ENCODE measurements at places on chromosomes 5 and 9.

DNA sequence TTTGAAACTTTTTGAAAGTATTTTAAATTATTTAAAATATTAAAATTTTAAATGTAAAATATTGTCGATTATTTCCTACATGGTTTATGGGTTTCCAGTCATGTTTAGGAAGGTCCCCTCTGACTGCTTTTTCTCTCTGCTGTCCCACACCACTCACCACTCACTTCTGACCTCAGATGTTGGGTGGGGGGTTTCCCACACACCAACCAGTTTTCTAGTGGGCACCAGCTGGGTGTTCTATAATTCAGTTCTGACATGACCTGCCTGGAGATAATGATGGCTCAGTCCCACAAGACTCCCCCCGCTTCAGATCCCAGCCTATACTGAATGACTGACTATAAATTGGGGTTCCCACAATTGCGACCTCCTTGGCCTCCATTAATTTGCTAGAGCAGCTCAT is 310.4 kb downstream of the GADD45G start:
- no peak for DNase-seq

DNA sequence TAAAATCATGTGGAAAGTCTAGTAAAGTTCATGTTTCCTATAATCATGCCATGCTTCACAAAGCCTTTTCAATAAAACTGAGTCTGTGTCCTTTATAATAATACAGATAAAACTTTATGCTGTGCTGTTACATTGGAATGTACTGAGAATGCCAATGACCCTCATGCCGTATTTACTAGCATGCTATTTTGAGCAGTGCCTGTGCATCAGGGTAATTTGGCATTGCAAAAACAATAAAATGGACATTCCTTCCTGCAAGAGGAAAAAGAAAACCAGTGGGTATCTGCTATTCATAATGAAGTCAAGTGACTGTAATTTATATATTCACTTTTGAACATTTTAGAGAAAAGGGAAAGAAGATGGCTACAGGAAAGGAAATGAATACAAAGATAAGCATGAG is 159.0 kb downstream of the PBX3 start:
- DNase-seq, result peak; percentile 27

DNA sequence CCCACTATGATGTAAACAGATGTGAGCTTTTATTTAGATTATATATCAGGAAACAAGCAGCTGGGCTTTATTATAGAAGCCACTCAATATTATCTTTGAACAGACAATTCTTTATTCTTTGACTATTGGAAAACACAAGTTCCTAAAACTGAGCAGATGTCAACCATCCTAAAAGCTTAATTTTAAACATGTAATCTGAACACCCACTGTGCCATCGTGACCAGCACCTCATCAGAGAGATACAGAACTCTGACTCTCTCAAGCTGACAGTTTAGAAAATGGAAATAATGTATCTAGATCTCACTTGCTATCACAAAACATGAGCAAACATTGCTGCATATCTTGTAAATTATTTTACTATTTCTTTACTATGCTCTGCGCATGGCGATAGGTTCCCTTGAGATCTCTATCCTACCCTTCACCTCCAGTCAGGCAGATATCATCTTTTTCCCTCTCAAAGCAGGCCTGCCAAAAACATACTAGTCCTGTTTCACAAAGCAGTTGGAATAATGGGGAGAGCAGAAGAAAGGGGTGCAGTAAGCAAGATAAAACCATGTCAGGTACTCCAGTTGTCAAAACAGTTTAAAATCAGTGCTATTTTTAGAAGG is 151.0 kb downstream of the KIAA0825 start:
- no peak for DNase-seq

DNA sequence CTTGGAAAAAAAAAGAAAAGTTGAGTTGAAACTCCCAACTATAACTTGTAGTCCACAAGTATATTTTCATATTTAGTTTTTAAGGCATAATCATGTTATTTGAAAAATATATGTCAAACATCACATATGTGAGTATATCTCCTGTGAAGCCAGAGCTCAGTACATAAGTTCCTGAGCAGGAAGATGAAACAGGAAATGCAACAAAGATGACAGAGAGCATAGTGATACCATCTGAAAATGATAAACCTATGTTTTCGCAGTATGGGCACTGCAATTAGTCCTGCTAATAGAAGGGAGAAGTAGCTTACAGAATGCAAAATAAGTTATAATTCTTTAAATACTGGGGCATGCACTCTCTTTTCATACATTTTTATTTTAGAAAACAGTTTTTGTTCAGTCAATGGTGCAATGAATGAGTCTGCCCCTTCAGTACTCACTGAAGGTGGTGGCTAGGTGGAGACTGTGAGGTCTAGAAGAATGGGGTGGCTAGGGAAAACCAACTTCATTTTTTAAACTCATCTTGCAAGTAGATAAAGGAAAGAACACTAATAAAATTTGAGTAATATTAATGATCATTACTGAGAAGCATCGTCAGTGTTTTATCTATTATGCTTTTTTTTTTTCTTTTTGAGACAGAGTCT is 54.1 kb upstream of the FYB1 start:
- DNase-seq, result no peak

GRCh38 chr9:76651119-76651705 is 113.0 kb upstream of the PCA3 start:
- DNase-seq, result peak; percentile 44

DNA sequence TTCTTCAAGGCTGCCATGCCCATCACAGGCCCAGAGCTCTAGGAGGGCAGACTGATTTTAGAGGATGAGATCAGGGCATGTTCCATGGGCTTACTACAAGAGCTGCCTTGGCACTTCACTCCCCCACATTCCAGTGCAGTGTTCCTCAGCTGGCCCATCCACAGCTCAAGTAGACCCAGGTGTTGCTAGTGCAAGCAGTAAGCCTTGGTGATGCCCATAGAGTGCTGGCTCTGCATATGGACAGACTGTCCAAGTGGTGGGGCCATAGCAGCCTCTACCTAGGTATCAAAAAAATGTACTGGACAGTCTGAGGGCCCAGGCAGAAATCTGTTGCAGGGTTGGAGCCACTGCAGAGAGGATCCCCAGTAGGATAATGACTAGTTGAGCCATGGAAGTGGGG is 366.6 kb downstream of the FGF10 start:
- DNase-seq, result no peak

GRCh38 chr5:153490118-153491037 is at the start of gene GRIA1:
GRIA1 (plus strand) TSS chr5:153490670.
- no peak for DNase-seq

GRCh38 chr5:151758141-151758429 is 346 bp downstream of the ATOX1 start:
- no peak for DNase-seq

DNA sequence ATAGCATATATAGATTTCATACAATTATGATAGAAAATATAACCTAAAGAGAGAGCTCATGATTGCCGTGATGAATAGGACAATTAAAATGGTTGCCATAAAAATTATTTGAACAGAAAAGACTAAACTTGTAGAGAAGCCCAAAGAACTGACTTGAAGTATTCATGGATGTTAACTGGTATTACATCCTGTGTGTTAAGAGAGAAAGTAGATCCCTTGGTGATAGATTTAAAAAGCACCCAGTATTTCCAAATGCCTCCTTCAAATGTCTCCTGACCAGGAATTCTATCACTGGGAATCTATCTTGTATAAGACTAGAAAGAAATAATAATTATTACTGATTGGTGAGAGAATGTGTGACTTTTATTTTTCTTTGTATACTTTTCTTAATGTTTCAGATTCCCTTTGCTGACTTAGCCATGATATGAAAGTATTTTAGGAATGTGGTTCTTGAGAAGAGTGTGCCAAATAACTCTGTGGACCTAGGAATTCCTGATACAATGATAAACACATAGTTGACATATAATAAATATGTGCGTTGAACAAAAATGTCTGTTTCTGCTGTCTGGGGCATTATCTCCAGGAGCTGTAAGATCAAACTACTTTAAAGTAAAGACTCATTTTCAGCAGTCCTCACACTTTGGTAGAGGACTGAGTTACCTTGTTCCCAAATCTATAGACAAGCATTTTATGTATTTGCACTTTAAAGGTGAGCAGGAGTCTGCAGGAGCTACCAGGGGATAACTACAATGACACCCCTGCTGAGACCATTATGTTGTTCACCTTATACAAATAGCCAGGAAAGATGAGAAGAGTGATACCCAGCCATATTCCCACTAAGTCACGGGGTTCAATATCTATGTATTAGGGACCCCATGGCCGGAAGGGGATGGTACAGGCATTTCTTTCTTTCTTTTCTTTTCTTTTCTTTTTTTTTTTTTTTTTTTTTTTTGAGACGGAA is 211.1 kb upstream of the TLE4 start:
- DNase-seq, result no peak

DNA sequence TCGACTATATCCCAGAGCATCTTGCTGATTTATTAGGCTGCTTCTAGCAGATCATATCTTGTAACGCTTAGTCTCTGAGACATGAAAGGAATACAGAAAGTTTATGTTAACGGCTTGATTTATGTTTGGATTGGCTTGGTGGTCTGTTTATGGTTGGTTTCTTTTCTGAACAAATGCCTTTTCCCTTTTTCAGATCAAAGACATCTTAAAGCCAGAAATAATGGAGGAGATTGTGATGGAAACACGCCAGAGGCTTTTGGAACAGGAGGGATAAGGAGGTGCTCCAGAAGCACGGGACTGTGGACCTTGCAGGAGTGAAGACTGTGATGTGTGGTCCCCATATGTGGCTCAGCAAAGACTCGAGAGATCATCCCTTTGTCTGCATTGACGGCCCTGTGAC is 9.9 kb downstream of the EXOSC2 start:
- no peak for DNase-seq

- no peak for DNase-seq
Observed at GRCh38 chr5:420632-421286, 22.2 kb upstream of the EXOC3 start.

DNA sequence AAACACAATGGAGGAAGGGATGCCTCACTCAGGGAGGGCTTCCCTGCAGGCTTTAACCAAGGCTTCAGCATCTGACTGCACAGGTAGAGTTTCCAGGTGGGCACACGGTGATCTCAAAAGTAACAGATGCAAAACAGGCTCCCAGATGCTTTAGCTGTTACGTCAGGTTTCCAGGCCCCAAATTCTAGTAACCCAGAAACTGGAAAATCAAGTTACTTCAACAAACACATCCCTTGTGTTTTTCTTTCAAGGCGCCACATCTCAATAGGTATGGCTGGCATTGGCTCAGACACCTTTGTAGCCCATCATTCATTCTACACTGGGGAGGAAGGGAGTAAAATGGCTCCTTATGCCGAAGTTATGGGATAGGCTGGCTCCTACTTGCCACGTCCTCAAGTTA is 27.4 kb downstream of the NRG2 start:
- DNase-seq, result no peak

DNA sequence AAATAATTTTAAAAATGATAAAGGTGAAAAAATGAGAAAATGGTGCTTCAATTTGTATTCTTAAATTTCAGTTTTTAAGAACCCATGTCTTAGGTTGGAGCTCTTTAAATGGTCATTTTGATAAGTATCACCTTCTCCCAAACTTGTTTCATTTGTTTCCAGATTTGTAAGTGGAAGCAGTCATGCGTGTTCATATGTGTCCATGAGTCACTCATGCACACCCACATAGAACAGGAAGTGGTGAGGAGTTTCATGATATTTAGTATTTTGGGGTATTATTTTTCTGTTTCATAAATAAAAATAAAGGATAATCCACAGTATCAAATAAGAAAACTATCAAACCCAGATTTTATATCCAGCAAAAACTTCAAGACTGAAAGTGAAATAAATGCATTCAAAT is 570.4 kb upstream of the ST8SIA4 start:
- DNase-seq, result no peak

GRCh38 chr9:108850293-108850897 is 5.4 kb downstream of the ACTL7B start:
- peak; percentile 58 for DNase-seq

DNA sequence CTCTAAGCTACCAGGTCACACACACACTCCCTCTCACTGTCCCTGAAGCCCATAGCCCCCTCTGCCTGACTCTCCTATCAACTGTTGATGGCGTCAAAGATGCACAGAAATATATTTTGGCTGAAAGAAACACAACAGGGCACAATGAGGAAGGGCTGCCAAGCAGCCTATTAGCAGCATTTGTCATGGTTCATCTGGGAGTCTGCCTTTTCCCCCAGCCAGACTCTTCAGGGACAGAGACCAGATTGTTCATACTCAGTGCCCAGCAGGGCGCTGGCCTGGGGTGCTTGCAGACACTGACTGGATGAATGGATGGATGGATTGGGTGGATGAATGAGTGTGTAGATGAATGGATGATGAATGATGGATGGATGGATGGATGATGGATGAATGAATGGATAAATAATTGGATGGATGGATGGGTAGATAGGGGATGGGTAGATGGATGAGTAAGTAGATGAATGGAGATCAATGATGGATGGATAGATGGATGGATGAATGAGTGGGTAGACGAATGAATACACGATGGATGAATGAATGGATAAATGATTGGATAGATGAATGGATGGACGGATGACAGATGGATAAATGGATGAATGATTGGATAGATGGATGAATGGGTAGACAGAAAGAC is 90.5 kb downstream of the ADAMTS2 start:
- DNase-seq, result no peak

DNA sequence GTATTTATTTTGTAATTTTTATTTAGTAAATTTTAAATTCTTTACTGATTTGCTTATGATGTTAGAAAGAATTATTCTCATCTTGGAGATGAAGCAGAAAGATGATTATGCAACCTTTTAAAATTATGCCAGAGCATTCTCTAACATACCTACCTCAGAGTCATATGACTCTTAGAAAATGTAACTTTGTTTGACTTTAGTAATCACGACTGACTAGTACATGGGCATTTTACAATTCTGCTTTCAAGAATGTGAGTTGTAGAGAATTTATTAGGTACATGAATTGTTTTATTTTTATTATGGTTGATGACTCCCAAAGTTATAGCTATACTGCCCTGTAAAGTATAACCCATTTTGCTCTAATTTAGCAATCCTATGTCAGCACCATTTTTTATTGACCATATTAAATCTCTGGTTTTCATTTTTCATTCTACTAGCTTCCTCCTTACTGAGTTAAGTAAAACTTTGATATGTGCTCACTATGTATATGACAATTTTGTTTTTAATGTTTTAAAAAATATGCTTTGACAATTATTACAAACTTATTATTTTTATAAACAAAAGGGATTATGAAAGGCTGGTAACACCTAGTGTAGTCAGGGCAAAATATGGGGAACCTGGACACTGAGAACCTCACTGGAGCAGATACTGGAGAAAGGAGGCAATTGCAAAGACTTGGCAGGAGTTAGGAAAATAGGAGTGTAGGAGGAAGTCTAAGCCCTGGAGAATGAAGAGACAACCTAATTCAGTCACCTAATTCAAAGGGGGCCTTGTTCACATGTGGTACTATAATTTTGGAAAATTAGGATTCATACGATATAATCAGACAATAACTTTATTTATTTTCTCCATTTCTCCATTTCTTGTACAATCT is 249.7 kb upstream of the DAB2 start:
- DNase-seq, result no peak

DNA sequence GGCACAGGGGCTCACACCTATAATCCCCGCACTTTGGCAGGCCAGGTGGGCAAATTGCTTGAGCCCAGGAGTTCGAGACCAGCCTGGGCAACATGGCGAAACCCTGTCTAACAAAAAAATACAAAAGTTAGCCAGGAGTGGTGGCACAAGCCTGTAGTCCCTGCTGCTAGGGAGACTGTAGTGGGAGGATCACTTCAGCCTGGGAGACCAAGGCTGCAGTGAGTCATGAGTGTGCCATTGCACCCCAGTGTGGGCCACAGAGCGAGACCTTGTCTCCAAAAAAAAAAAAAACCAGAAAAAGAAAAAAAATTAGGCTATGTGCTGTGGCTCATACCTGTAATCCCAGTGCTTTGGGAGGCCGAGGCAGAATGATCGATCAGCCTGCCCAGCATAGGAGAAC is 58.5 kb upstream of the EIF4EBP3 start:
- DNase-seq, result no peak

- no peak for DNase-seq
Observed at GRCh38 chr5:151597749-151598148, 6.6 kb upstream of the FAT2 start.

All from lung microvascular endothelial cell (primary cell).